ENCODE measurements at places on chromosomes 5 and 9.

DNA sequence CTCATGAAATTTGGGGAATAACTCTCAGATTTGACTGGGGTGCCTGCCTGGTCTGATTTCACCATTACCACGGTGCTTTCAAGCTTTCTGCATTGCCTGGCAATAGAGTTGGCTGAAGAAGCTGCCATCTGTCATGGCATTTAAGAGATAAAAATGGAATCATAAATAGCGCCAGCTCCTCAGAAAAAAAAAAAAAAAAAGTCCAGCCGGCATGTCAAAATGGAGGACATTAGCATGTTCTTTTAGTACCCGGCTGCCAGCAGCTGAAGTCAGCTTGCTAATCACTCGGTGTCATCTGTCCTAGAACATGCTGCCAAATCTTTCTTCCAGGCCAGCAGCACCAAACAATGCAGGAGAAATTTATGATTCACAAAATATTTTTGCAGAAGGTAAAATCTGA lies 57.7 kb upstream of the CER1 start:
- DNase-seq, result no peak

GRCh38 chr5:104189031-104189430 lies 626.4 kb upstream of the NUDT12 start:
- no peak for DNase-seq

GRCh38 chr5:151015974-151016587 lies 4.3 kb upstream of the GPX3 start:
- no peak for DNase-seq

- DNase-seq, result no peak
These were observed 209.9 kb downstream of the ADAMTSL1 start for GRCh38 chr9:18683851-18684250.

- DNase-seq, result no peak
These were observed 159.1 kb upstream of the RGMB start for GRCh38 chr5:98614341-98614740.

- no peak for DNase-seq
These were observed 114.9 kb downstream of the GAPVD1 start for GRCh38 chr9:125376261-125377226.

DNA sequence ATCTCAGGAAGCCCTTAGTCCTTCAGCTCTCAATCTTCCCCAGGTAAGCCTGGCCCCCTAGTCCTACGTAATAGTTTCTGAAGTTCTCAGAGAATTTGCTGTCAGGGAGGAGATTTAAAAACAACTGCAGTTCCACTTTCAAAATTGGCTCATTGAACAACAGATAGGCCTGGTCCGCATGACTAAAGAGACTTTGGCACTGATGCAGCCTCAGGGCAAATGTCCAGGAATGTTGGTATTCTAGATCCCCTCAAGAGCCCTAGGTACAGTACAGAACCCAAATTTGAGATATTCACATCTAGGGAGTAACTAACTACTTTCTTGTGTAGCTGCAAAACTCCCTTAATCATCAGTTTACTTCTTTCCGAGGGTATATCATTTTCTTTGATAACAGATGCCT lies 162.8 kb downstream of the GABRG2 start:
- DNase-seq, result no peak

- DNase-seq, result no peak
These were observed 39.4 kb upstream of the HMCN2 start for GRCh38 chr9:130226112-130226511.

DNA sequence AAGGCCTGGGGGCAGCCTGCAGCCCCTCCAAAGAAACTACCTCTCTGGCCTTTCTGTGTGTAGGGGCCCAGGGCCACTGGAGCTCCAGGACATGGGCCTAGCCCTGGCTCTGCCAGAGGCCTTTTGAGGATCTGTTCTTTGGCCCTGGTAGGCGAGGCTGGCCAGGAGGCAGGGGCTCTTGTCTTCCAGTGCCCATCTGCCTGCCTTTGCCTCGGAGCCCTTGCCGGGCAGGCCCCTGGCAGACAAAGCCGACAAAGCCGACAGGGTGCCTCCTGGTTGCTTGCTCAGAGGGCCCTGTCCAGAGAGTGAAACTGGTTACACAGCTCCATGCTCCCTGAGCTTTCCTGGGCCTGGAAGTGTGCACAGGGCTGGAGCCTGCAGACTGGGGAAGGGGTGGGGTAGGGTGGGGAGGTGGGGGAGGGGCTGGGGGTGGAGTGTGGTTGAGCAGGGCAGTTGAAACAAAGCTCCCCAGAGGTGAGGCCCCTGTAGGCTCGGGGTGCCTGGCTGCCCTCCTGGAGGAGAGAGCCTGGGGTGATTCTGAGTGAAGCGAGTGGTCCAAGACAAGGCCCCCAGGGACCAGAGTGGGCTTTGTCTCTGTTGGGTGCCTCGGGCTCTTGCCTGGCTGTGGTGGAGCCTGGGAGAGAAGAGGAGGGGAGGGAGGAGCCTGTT lies 29.3 kb downstream of the PTPA start:
- no peak for DNase-seq

- no peak for DNase-seq
These were observed 8.5 kb downstream of the RXFP3 start for GRCh38 chr5:33944543-33945132.

DNA sequence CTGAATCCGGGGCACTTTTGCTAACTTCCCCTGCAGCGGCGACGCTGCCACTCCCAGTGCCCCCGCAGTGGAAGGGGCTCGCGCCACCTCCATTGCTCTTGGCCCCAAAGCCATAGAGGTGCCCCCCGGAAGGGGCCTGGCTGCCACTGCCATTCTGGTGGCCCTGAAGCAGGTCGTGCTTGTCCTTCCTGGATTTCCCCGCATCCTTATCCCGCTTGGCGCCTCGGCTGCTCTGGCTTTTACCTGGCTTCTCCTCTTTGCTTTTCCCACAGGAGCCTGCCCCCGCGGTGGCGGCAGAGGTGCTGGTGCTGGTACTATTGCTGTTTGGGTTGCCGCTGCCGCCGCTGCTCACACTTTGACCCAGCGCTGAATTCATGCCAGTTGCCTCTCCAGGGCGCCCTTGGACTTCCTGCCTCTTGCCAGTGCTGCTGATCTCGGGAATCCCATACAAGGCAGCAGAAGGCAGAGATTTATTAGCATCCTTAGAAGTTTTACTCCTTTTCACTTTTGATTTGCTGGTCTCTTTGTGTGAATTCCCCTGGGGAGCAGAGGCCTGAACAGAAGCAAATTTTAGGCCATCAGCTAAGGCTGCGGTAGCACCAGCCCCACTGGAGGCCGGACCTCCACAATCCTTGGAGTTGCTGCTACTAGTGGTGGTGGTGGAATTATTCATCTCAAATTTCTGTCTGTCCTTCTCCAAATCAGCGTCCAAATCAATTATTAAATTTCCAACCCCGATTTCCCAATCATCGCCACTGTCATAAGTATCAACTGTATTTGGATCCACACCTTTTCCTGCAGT lies 2.1 kb downstream of the ZNF608 start:
- DNase-seq, result no peak

DNA sequence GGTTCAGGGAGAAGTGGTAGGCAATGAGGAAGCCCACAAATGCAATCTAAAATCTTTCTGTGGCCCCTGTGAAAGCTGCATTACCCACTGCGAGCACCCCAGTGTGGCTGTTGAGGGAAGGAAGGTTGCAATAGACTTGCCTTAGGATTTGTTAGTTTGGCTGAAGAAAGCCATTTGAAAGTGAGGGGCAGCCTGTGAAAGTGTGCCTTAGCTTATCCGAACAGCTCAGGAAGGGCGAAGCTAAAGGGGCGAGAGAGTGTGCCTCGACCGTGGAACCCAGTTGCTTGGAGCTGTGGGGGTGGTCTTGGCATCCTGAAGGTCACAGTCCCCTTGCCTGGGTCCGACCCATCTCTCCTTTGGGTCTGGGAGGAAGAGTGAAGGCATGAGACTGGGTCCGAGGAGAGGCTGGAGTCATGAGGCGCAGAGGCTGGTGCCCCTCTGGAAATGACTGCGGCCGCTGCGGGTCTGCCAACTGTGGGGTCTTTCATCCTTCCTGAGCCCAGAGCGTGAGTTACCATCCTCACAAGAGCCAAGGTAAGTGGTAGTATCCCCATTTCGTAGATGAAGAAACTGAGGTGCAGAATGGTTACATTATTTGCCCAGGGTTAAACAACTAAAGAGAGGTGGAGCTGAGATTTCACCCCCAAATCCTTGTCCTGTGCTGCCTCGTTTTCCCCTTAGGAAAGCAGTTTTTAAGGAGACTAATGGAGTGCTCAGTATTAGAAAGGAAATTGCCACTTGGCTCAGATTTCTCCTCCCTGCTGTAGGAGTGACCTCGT lies 24.4 kb downstream of the SLC25A25 start:
- DNase-seq, result no peak

GRCh38 chr5:138574744-138575193 lies 432 bp downstream of the HSPA9 start:
- DNase-seq, result peak; percentile 7

DNA sequence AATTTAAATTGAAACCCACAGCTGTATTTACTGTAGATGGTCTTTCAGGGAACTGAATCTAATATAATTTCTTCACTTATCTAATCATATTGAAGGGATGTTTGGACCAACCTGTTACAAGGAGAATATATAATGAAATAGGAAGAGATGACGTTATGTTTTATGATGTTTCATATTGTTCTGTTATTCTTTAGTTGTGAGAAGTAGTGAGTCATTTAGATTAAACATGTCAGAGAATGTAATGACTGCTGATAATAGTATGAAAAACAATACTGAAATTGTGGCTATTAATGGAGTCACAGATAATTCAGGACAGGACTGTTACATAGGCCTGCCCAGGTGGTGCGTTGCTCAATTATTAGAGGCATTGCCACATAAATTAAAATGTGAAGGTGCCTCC lies 1993.4 kb downstream of the EFNA5 start:
- DNase-seq, result no peak

DNA sequence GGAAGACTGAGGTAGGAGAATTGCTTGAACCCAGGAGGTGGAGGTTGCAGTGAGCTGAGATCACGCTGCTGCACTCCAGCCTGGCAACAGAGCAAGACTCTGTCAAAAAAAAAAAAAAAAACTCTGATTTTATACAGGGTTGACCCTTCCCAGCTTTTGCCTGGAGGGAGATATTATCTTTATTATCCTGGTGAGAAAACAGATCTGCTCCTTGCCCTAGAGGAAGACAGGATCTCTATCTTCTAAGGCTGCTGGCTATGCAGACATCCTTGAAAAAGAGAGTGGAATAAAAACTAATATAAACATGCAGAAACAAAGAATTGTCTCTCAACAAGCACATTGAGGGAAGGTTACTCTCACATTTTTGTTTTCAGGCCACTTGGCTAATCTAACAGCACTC lies 1503.4 kb upstream of the WWC1 start:
- DNase-seq, result no peak

- no peak for DNase-seq
These were observed 216.7 kb downstream of the BNC2 start for GRCh38 chr9:16653491-16654399.

DNA sequence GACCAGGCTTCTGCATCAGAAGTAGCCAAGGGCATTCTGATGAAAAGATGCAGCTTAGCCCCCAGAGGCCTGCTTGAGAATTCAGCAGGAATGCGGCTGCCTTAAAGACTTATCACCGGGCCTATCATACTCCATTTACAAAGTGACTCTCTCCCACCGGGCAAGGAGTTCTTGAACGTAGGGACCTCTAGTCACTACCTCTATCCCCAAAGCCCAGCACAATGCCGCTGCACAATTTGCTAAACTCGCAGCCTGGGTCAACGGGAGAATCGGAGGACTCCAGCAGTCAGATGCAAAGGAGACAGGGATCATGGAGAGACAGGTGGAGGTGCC lies 661 bp downstream of the PDCL start:
- no peak for DNase-seq

- DNase-seq, result no peak
These were observed 123.6 kb upstream of the TNPO1 start for GRCh38 chr5:72692651-72693442.

- no peak for DNase-seq
These were observed 19.6 kb downstream of the TCF7 start for GRCh38 chr5:134133995-134134541.

DNA sequence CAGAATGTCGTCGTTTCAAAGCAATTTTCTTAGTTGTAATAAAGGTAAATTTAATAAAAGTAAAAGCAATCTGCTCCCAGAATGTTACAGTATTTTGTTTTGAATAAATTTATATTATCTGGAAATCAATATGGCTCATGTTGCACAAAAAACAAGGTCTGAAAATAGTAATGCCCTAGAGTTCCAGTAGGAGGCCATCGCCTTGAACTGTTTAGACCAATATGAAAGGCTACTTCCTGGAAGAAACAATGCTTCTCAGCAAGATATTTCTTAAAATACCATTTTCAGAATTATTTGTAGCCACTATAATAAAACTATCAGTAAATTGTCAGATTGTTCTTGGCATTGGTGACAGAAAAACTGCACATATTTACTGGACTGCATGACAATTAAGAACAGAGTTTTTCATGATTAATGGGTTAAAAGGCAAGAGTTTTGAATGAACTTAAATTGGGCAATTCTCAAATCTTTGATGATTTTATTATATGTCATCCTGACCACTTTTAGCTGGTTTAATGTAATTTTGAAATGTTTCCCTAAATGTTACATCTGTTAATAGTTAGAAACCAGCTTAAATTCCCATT lies 153.2 kb downstream of the COMMD10 start:
- no peak for DNase-seq

DNA sequence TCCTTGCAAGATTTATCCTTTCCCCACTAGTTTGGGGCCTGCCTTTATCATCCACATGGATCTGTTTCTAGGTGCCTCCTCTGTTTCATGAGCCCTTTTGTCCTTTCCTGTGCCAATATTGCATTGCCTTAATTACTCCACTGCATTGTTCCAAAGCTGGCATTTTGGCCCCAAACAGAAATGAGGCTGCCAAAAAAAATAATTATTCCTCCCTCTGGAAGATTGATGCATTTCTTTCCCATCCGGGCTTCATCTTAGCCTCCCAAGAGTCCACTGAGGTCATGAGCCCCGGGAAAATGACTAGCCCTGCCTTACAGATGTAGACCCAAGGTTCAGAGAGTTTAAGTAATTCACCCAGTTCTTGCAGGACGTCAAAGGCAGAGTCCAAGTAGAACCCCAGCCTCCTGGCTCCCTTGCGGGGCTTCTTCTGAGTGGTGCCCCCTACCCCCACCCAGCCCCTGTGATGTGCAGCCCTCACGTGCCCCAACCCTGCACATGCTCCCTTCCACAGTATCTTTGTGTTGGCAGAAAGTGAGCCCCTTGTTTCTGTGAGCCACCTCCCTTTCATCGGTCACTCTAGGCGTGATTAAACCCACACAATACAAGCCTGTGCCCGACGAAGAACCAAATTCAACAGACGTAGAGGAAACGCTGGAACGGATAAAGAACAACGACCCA lies 62.1 kb downstream of the TMOD1 start:
- DNase-seq, result no peak

- no peak for DNase-seq
These were observed 125.3 kb upstream of the IRX4 start for GRCh38 chr5:2007878-2008501.

GRCh38 chr5:135213466-135214239 lies 179.6 kb upstream of the PITX1 start:
- DNase-seq, result no peak
